ENCODE measurements at places on chromosomes 11 and 22.
A peak's percentile ranks its signal among the peaks of the same experiment; 100 is the strongest.

- DNase-seq, result no peak
Measured at GRCh38 chr22:27719535-27720227, 81.9 kb downstream of the MN1 start.

DNA sequence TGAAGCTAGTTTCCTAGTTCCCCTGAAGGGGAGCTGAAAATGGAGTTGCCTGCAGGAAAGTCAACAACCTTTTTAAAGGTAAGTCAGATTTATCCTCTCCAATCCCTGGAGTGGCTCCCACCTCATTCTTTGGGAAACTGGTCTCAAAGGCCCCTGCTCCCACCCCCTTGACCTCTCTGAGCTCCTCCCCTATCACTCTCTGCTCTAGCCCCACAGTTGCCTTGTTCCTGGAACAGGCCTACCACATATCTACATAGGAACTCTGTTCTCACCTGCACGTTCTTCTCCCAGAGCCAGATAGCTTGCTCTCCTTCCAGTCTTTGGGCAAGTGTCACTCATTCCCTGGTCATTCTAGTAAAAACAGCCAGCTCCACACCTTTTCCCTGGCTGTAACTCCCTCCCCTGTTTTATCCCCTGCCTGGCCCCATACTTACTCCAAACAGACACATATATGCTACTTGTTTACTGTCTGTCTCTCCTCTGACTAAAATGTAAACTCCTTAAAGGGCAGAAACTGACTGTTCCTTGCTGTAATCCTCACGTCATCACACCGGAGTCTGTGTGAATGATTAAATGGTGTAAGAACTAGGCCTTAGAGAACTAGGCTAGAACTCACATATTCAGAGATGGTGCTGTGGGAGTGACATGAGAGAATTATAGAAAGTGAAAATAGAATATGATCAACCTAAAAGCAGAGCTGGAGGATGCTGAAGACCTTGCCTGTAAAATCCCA, 53.3 kb downstream of the TCF20 start:
- DNase-seq, result peak; percentile 5

GRCh38 chr11:116312570-116313391, 460.0 kb downstream of the BUD13 start:
- peak; percentile 48 for DNase-seq

- DNase-seq, result no peak
Measured at GRCh38 chr11:125275905-125276618, 111.5 kb downstream of the PKNOX2 start.

- no peak for DNase-seq
Measured at GRCh38 chr11:72754149-72754543, 1.9 kb upstream of the ARAP1 start.

DNA sequence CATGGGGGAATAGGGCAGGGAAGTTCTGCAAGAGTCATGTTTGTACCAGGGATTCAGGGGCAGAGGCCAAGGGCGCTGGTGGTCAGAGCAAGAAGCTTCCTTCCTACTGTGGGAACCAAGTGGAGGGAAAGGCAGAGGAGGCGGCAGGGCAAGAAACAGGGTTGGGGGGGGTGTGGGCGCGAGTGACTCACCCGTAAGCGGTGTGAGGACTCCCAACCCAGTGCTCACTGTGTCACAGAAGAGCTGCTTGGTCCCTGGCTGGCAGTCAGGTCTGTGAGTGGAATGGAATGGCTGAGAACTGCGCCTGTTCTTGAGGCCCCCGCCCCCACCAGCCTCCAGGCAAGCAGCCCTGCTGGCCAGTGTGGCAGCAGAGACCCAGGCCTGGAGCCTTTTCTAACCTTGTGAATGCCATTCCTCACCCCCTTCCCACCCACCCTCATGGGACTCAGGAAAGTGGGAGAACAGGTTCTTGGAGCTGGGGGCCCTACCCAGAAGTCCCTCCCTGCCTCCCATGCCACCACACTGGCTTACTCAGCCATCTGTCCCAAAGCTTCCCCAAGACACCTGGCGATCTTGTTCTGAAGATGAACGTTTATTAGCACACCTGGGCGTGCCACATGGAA, 4.7 kb downstream of the LRRC10B start:
- DNase-seq, result no peak

DNA sequence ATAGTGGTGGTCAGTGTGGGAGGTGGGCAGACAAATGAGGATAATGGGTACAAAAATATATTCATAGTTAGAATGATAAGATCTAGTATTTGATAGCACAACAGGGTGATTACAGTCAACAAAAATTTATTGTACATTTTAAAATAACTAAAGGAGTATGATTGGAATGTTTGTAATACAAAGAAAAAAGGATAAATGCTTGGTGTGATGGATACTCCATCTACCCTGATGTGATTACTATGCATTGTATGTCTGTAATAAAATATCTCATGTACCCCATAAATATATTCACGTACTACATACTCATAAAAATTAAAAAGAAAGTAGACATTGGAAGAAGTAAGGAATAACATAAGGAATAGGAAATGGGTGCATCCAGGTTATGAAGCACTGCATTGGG, 15.4 kb downstream of the RRP8 start:
- no peak for DNase-seq

- DNase-seq, result no peak
Measured at GRCh38 chr22:50695421-50696250, 23.0 kb downstream of the SHANK3 start.

- DNase-seq, result no peak
Measured at GRCh38 chr11:118473537-118473936, 37.2 kb downstream of the KMT2A start.

- no peak for DNase-seq
Measured at GRCh38 chr11:5200582-5200981, at the start of gene OR51V1. OR51V1 (minus strand) TSS chr11:5200682; CDS start chr11:5200682, 0 bp downstream.

GRCh38 chr11:74011360-74012073, 2.6 kb upstream of the UCP3 start:
- no peak for DNase-seq

GRCh38 chr11:74730571-74731260, 510 bp downstream of the CHRDL2 start:
- DNase-seq, result no peak

- DNase-seq, result no peak
Measured at GRCh38 chr11:58912124-58912523, 27.2 kb upstream of the GLYATL1 start.

GRCh38 chr22:19932367-19933206, 9.0 kb upstream of the COMT start:
- no peak for DNase-seq

GRCh38 chr11:30348035-30348434, 25.1 kb downstream of the ARL14EP start:
- DNase-seq, result no peak

DNA sequence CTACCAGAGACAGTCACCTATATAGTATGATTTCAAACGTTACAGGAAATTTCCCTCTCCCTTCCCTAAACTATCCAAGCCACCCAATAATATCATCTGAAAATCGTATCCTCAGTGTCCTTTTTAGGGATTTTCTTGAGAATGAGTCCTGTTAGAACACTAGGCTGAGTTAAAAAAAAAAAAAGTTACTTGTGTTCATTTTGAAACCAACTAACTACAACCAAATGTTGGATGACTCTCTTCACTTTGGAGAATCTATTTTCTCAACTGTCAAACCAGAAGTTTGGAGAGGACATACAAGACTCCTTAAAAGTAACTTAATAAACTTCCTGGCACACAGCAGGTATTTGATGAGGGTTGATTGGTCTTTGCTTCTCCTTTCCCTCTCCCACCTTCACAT, 183.2 kb upstream of the SESN3 start:
- DNase-seq, result no peak

- no peak for DNase-seq
Measured at GRCh38 chr11:107196732-107197131, 178.5 kb upstream of the GUCY1A2 start.

- DNase-seq, result no peak
Measured at GRCh38 chr11:128961645-128962044, 19.0 kb upstream of the TP53AIP1 start.

DNA sequence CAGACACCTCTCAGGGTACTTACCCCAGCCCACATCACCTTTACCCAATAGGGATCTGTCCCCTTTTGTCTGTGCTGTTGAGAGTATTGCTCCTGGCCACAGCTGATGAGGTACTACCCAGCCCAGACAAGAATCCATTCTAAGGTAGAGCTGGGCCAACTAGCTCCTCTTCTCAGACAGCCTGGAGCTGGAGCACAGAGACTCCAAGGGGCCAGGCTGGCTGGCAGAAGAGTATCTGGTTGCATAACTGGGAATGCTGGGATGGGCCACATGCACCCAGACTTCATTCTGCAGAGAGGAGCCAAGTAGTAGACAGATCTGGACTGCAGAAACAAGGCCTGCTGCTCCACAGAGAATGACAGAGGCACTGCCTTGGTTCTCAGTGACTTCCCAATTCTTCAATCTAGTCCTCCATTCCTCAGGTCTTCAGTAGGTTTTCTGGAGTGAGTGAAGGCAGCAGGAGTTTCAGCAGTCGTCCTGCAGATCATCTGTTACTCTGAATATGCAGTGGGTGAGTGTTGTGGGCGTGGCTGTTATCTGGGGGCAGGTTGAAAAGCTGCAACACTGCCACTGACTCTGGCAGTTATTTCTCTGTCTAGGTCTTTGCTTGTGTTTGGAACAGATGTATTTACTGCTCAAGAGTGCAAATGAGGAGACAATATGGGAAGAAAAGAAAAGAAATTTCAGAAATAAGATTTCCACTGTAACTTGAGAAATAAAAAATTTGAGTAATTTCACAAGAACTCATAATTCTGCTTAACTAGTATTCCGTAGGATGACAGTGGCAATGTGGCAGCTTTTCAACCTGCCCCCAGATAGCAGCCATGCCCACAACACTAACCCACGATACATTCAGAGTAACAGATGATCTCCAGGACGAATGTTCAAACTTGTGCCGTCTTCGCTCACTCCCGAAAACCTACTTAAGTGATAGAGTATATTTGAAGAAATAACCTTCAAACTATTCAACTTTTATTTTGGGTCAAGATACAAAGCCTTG, 34.9 kb downstream of the MAPK1 start:
- no peak for DNase-seq

- DNase-seq, result no peak
Measured at GRCh38 chr11:121636081-121636799, 183.5 kb upstream of the SORL1-AS1 start.

- no peak for DNase-seq
Measured at GRCh38 chr22:40472051-40472450, 101.7 kb downstream of the SGSM3 start.

- no peak for DNase-seq
Measured at GRCh38 chr11:60204922-60205321, 22.0 kb upstream of the MS4A6A start.

DNA sequence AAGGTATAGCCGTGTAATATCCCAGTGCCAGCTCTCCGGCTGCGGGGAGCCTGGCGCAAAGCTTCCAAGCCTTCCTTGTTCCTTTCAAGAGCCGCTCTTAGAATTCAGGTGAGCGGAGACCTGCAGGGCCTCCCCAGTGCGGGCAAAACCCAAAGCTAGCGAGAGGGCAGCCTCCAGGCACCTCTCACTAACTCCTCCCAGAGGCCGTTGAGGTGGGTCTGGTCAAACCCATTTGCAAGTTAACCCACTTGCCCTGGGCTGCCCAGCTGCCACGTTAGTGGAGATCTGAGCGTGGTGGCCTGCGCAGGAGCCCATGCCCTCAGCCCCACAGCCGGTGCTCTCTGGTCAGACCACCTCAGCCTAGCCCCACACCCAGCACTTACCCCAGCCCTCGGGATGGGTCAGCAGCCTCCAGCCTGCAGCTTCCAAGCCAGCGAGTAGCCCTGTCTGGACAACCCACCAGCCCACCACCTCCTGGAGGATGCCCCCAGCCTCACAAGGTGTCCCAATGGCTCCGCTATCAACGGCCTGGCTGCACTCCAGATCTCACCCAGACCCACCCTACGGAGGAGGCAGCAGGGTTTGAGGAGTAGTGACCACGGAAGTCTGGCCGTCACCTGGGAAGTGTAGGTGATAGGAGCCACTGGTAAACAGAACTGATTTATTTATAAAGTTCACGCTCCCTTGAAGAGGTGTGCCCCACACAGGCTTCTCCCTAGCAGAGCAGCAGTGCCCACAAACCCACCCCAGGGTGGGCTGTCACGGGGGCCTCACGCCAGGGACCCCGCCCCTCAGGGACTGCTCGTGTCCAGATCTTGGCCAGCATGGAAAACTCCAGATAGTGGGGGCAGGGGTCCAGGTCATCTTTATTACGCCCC, 2.3 kb downstream of the ASCL2 start:
- DNase-seq, result no peak

DNA sequence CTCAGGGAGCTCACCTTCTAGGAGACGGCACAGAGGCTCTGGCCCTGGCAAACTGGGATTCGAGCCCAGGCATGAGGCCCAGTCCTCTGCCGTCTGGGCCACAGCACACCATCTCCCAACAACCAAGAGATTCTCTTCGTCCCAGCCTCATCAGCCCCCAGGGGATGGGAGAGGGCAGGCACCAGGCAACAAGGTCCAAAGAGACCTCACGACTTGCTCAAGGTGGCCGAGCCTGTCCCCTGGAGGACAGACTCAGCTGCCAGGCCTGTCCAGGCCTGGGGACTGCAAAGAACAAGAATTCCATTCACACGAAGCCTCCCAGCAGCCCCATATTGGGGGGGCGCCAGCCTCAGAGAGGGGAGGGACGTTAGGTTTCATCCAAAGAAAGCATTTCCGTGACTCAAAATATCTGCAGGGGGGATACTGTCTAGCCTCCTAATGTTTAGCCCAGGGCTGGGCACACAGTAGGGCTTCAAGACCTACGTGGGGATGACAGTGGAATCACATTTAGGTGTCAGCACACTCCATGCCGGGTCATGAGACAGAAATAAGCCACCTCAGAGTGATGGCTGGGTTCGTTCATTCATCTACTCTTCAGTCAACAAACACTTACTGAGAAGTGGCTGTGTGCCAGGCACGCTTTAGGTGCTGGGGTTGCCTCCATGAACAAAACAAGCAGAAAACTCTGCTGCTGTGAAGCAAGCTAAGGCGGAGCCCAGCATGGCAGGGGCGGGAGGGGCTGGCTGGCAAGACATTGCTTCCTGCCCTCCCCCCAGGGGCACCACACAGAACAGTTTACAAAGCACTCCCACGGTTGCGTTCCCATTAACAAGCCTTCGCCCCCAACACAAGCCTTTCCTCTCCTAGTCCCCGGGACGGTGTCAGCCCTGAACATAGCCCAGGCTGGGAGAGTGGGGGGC, 1.2 kb downstream of the CARNS1 start:
- no peak for DNase-seq

DNA sequence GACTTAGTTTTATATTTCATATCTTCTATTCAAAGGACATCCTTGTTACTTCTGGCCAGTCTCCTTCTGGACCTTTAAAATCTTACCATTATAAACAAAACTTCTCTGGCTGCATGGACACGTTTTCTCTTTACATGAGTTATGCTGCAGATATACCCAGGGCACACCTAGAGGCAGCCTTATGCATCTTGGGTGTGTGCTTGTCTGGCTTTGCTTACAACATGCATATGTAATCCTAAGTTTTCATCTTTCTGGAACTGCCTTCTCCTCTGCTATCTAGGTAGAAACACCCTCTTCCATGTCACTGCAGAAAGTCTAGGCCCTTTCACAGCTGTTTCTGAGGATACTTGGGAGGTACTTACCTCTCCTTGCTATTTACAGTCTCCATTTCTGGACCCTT, 185.8 kb upstream of the RAG2 start:
- DNase-seq, result no peak

GRCh38 chr22:28855355-28856094, 27.8 kb upstream of the ZNRF3 start:
- peak; percentile 41 for DNase-seq
